D341Med (cell line): ENCODE measurements at places on chromosomes 2 and 18.

DNA sequence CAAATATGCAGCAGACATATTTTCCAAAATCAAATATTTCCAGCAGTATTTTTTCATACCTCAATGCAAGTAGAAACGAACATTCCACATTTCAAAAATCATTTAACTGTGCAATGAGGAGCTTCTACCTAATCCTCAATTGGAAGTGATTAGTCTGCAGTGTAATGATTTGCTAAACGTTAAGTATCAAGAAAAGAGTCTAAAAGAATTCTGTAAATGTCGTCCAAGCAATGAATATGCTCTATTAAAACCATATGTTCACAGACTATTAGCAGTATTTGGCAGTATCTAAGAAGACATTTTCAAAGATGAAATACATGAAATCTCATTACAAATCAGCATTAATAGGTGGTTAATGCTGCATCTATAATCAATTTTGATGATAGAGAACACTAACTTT, 15.9 kb downstream of the DYM start:
- no peak for DNase-seq

DNA sequence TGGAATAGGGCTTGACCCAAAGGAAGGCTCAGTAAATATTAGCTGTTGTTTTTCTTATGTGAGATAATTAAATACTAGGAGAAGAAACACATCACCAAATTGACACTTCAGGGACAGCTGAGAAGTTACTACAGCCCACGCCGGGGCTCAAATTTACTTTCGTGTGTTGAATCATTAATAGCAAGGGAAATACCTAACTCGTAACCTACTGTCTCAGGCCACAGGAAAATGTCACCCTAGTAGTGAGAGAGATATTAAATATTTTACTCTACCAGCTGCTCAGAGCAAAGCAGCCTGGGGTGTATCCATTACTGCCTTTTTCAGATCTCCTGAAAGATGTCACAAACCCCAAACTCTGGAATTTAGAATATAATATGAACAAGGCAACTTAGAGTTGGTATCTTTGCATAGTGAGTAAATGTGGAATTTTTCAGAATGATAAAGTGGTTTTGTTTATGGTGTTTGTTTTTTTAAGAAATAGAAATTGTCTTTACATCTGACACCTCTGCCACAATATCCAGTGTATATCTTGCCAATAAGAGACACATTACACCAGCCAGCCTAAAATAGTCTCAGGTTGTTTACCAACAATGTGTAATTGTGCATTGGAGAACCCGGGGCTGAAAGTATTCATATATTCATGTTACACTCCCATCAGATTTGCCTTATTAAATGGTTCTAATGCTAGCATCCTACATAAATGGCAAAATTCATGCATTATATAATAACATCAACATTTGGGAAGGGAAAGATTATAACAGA, 48.4 kb downstream of the ATP8B1 start:
- DNase-seq, result no peak

GRCh38 chr2:158732573-158733429, 62.3 kb upstream of the DAPL1 start:
- DNase-seq, result no peak

DNA sequence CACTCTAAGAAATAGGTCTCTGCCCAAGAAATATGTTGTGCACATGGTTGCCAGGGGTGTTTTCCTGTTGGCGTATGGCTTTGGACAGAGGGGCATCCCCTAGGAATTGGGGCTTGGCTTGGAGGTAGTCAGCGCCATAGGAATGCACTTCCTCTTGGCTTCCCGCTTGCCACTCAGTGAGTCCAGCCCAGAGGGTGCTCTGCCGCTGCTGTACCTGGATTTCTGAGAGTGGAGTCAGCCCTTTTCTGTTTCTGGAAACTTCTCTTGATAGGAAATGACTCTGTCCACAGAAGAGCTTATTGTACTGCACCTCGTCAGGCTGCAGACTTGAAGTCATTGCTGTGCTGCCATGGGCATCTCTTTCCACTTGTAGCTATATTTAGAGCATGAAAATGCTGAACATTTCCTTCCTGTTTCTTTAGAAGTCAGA, 116.7 kb upstream of the MGAT5 start:
- no peak for DNase-seq

GRCh38 chr2:61887717-61888266, 664 bp downstream of the CCT4 start:
- DNase-seq, result no peak

- DNase-seq, result peak; percentile 89
Measured at GRCh38 chr18:13216092-13216582, 2.4 kb upstream of the LDLRAD4 start.

- no peak for DNase-seq
Measured at GRCh38 chr18:62091487-62092120, 95.3 kb downstream of the PIGN start.

GRCh38 chr2:46025081-46025480, 272.1 kb upstream of the EPAS1 start:
- no peak for DNase-seq

- peak; percentile 77 for DNase-seq
Measured at GRCh38 chr2:75640621-75641121, 5.9 kb upstream of the MRPL19 start.

GRCh38 chr18:29540548-29540947, 1363.6 kb upstream of the CDH2 start:
- no peak for DNase-seq

DNA sequence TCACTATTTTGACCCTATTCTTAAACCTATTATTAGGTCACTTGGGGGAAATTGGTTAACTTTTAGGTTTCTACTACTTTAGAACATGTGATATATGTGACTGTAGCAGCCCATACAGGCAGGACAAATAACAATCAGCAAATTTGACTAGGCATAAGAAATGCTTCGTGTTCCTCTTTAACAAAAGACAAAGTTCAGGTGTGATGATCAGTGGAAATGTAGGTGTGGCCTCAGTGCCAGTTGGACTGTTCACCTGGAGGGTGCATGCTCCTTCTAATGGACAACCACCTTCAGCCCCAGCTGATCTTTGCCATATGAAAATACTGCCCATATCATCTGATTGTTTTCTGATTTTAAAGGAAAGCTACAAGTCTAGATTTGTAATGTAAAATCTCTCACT, 6.4 kb downstream of the PDK1 start:
- no peak for DNase-seq

- DNase-seq, result no peak
Measured at GRCh38 chr2:12514631-12515437, 201.9 kb upstream of the TRIB2 start.

GRCh38 chr2:6864923-6865345, 773 bp downstream of the CMPK2 start:
- no peak for DNase-seq

- peak; percentile 69 for DNase-seq
Measured at GRCh38 chr2:88671786-88672427, 19.6 kb upstream of the RPIA start.

DNA sequence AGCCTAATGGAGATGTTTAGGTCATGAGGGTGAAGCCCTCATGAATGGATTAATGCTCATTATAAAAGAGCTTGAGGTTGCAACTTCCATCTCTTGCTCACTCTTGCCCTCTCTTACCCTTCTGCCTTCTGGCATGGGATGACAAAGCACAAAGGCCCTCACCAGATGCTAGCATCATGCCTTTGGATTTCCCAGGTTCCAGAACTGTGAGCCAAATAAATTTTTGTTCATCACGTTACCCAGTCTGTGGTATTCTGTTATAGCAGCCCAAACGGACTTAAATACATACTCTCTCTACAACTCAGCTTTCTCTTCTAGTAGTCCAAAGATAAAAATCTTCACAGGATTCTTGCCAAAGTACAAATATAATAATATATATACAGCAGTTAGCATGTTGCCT, 75.8 kb downstream of the LNPK start:
- DNase-seq, result no peak

DNA sequence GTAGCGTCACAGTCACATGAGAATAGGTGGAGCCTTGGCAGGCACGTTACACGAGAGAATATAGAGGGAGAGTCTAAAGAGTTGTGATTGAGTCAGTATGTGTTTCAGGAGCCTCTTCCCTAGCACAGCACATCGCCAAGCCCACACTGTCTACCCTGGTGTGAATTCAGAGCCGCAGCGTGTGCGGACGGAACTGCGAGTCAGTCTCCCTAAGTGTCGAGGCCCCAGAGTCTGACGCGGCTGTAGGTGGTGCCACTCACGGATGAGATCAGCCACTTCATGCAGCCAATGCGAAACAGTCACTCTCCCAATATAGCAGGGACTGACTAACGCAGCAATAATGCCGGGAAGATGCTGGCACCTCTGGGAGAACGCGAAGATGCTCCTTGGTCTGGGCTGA, 587.3 kb upstream of the ID2 start:
- no peak for DNase-seq

DNA sequence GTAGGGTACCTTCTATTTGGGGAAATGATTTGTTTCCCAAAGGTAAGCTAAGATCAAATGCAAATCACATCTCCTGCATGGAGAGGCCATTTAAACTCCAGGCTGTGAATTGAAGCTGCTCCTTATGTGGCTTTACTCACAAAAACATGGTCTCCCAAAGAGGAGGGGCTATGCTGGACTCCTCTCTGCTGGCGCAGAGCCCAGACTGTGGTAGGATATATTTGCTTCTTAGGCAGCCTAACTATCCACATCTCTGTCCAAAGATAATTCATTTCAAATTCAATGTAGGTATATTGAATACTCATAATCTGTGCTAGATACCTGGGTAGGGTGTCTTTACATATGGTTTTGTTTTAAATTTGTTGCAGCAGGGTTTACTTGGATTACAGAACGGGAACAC, 358.5 kb downstream of the ALK start:
- DNase-seq, result no peak

GRCh38 chr2:44789971-44790721, 151.4 kb upstream of the SIX3 start:
- DNase-seq, result peak; percentile 62

GRCh38 chr2:4553241-4553640, 849.9 kb downstream of the DCDC2C start:
- no peak for DNase-seq

GRCh38 chr18:12656938-12657683, 796 bp downstream of the SPIRE1 start:
- DNase-seq, result peak; percentile 89

- DNase-seq, result no peak
Measured at GRCh38 chr18:36934884-36935283, 106.0 kb downstream of the KIAA1328 start.

DNA sequence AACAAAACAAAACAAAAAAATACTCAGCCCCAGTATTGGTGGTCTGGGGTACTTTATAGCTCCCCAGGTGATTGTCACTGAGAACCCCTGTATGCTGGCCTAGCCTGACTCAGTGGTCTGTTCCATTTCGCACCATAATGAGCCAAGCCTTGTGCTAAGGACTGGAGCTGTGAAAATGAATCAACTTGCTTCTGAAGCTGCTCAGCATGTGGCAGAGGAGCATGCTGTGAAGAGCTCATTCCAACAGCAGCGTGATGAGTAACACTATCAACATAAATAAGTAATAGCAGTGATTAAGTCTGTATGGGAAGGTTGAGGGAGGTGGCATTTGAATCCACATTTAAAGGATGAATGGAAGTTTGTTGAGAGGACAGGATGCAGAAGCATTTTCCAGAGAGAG, 67.2 kb upstream of the ATL2 start:
- DNase-seq, result no peak

- DNase-seq, result peak; percentile 85
Measured at GRCh38 chr2:219541611-219542180, 1.9 kb downstream of the CHPF start.

DNA sequence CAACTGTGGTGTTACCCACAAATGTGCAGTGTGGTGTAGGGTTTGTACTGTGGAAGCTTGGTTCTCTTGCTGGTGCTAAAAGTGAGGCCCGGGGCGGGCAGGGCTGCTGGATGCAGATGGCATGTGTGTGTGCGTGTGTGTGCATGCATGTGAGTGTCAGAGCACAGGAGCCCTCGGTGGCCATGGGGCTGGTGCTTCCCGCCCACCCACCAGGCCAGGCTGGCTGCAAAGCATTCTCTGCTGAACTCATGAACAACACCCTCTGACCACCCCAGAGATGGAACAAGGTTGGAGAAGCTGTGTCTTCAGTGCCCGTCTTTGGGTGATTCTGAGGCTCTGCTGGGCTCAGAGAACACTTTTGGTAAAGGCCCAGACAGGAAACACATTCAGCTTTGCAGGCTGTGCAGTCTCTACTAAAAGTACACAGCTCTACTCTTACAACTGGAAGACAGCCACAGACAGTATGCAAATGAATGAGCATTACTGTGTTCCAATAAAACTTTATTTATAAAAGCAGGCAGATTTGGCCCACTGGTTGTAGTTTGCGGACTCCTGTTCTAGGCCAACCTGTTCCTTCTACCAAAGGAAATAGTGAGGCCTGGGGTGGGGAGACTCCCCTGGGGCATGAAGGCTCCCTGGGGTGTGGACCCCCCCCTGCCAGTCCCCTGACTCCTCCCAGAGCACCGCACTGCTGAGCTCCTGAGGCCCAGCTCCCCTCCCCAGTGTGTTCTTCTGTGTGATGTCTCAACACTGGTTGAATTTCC, 225.3 kb upstream of the HDAC4 start:
- no peak for DNase-seq

- no peak for DNase-seq
Measured at GRCh38 chr2:166610180-166610912, 116.3 kb upstream of the SCN7A start.
